Smooth muscle cell of the pulmonary artery (primary cell): ENCODE measurements at places on chromosomes 2 and 18. TPM values are rescaled to one million over a fixed set of nuclear protein-coding genes. Genes with fewer than 3 reads are reported as not detected.

Gene DCDC2C
- not detected in 2 replicates for total RNA-seq

Gene C1GALT1C1L
- 0.20 and 1.2 TPM in 2 replicates for total RNA-seq

Gene CTNNA2
- total RNA-seq: 0.07 TPM in 1 of 2 replicates, not detected in the other

Gene ABCA12
- total RNA-seq: 0.07 and 0.13 TPM in 2 replicates
